ENCODE measurements at places on chromosomes 2 and 18. TPM values are rescaled to one million over a fixed set of nuclear protein-coding genes. Genes with fewer than 3 reads are reported as not detected.

Gene CNRIP1
- 81.9 TPM for polyA plus RNA-seq

Gene SERPINB10
- 0.85 TPM for polyA plus RNA-seq

Gene RNU2-63P
- polyA plus RNA-seq: not detected

Gene ERICH2
- not detected for polyA plus RNA-seq

Gene FAM237A
- polyA plus RNA-seq: not detected

Gene ANKRD30BL
- not detected for polyA plus RNA-seq

Gene PTPN4
- polyA plus RNA-seq: 11.8 TPM

Gene SPEG
- polyA plus RNA-seq: 69.9 TPM

Gene CXCR4
- polyA plus RNA-seq: not detected

Gene PXDN
- polyA plus RNA-seq: 144 TPM

Gene LRRC30
- not detected for polyA plus RNA-seq

Gene POTEC
- polyA plus RNA-seq: not detected

Gene HOXD12
- polyA plus RNA-seq: not detected

Gene HOXD13
- polyA plus RNA-seq: 0.43 TPM

Gene DNAJC5G
- polyA plus RNA-seq: not detected

Gene EFEMP1
- 1,148 TPM for polyA plus RNA-seq

Gene CAVIN2
- polyA plus RNA-seq: 3.1 TPM

Gene SEH1L
- polyA plus RNA-seq: 32.3 TPM

Gene SERPINB11
- not detected for polyA plus RNA-seq

All from BJ (cell line).